ENCODE measurements at places on chromosomes 1 and 21.

- no peak for DNase-seq
Observed at GRCh38 chr21:34511787-34512455, at the start of gene KCNE1. KCNE1 (minus strand) TSS chr21:34512210; CDS start chr21:34449634, 62,576 bp downstream.

DNA sequence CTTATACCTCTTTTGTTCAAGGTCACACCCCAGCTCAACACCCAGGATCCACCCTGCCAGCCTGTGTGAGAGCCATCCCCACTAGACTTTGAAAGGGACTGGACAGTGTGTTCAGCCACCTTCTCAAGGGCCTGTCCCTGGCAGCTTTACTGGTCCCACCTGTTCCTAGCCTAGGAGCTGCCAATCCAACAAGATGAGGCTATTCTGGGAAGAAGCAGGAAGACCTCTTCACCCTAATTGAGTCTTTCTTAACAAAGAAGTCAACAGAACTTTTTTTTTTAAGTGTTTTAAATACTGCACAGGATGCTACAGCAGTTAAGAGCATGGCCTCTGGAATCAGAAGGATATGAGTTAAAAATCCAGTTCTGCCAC lies 95.8 kb upstream of the HOOK1 start:
- no peak for DNase-seq

DNA sequence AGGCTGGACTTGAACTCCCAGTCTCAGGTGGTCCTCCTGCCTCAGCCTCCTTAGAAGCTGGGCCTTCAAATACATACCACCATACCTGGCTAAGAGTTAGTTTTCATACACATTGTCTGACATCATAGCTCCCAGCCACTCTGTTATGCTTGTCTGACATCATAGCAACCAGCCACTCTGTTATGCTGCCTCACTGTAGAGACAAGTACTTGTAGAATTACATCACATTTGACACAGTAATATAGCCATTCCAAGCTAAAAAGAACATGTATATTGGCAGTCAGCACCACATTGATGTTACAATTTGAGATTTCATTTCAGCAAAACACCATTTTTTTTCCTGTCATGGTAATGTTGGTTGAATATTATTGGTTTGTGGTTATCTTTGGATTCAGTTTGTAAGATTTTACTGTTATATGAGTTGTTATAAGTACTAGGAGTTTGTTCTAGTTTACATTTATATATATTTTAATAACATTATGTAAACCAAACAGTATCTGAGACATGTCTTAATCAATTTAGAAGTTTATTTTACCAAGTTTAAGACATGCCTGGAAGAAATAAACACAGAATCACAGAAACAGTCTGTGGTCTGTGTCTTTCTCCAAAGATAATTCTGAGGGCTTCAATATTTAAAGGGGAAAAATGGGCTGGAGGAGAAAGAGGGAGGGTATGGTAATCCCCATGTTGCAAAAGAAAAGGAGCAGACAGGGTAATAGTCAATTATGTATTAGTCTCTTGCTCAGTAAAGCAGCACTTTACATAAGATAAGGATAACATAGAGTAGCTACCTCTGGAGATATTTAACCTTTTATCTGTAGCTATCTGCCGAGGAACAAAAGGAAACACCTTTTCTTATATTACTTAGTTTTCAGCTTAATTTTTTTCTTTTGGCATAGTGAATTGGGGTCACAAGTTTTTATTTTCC lies 43.0 kb downstream of the XPR1 start:
- no peak for DNase-seq

DNA sequence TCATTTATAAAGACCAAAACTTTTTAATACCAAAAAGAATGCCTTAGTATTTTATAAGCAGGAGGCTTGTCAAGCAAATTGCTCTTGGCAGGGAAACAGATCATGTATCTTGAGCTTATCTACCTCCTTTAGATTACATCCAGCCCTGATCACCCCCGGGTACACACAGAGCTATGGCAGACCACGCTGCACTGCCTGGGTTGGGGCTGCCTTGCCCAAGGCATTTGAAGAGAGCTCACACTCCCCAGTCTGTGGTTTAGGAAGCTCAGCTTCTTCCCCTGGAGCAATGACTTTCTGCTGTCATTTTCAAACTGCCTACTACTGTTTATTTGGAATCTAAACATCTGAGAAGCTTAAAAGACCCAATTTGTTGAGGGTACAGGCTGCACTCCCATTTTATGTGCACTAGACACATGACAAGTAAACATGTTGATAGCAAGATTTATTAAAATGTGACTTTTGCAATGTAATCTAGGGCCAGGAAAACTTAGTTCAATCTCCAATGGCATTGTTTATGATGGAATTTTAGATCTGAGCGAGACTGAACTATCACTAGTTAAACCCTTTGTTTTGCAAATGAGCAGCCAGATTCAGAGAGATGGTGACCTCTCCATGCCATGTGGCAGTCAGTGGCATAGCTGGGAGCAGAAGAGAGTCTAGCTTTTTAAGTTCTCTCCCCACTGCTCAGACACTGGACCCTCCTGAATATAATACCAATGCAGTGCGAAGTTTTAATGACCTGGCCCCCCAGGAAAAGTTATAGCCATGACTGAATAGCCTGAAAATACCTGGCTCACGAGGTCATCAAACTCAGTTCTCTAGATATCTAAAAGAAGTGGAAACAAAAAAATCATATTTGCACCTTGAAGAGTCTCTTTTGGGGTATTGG lies 214.9 kb downstream of the HLX start:
- no peak for DNase-seq

GRCh38 chr1:82042306-82043060 lies 241.7 kb downstream of the ADGRL2 start:
- no peak for DNase-seq

- DNase-seq: no peak
Observed at GRCh38 chr1:148158341-148159003, 6.4 kb upstream of the NBPF11 start.

DNA sequence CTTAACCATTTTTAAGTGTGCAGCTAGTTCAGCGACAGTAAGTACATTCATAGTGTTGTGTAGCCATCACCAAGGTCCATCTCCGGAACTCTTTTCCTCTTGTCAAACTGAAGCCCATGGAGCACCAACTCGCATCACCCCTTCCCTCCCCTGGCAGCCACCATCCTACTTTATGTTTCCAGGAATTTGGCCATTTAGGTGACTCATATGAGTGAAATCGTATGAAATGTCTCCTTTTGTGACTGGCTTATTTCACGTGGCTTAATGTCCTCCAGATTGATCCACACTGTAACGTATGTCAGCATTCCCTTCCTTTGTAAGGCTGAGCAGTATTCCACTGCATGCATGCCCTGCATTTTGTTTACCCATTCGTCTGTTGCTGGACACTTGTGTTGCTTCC lies 2.5 kb downstream of the COL6A2 start:
- DNase-seq: no peak

- DNase-seq: no peak
Observed at GRCh38 chr1:206678490-206678889, 6.2 kb upstream of the MAPKAPK2 start.

- DNase-seq: no peak
Observed at GRCh38 chr1:52640697-52641096, 7.7 kb downstream of the SHISAL2A start.

- DNase-seq: no peak
Observed at GRCh38 chr1:216210081-216210480, 213.2 kb downstream of the USH2A start.

- no peak for DNase-seq
Observed at GRCh38 chr1:39926820-39927219, 25.1 kb upstream of the MYCL start.

- no peak for DNase-seq
Observed at GRCh38 chr1:45787905-45788304, 15.5 kb upstream of the MAST2 start.

DNA sequence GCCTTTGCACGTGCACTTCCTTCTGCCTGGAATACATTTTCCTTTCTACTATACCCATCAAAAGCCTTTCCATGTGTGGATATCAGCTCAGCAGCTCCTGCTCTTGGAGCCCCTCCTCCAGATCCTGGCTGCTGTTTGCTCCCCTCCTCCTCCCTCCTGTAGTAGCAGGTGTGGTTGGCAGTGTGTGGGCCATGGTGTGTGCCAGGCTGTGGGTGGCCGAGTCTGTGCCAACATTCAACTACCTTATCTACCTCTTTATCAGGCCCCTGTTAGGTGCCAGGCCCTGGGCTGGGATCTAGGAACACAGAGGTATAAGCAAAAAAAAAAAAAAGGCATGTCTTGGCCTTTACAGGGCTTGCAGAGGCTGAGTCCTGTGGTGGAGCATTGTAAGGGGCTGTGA lies 180.6 kb upstream of the JUN start:
- DNase-seq: no peak

DNA sequence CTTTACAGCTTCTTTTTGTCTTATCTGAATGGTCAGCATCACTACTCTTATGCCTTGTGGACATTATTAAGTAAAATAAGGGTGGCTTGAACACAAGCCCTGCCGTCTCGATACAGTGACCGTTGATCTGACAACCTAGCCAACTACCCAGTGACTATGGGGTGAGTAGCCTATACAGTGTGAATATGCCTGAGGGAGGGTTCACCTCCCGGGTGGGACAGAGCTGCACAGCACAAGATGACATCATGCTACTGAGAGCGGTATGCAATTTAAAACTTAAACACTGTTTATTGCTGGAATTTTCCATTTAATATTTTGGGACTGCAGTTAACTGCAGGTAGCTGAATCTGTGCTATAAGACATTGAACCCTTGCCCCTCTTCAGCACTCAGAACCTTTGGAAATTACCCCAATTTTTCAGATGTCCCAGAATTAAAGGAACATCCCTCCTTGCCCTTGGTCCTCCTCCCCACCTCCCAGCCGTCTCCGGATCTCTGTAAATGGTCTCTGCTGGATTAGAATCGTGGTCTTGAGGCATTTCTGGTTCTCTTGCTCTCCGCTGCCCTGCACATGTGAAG lies 618.5 kb downstream of the PTPRU start:
- no peak for DNase-seq

DNA sequence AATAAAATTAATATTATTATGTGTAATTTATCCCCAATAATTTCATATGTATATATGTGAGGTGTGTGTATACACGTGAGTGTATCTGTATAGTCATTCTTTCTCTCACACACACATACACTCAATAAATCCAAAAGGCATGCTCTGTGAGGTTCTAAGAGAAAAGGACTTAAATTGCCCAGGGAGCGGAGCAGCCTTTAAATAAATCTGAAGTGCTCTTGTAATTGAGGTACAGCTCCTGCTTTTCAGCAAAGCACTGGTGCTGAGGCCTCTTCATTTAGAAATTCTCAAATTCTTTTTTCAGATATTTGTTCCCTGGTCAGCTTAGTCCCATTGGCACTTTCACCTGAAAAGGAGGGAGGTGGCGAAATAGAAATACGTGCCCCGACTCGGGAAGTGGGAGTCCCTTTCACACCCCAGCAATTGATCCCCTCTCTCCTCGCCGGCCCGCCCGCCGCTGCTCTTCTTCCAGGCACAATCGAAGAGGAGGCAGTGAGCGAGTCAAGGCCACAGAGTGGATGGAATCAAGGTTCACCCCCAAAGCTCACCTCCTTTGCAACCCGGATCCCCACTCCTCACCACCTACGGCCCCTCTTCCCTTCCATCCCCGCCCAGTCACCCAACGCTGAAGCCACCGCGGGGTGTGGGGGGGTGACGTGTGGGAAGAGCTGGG lies 944 bp downstream of the PLPPR5 start:
- DNase-seq: no peak

GRCh38 chr1:209767096-209767495 lies 11.2 kb downstream of the TRAF3IP3 start:
- no peak for DNase-seq

DNA sequence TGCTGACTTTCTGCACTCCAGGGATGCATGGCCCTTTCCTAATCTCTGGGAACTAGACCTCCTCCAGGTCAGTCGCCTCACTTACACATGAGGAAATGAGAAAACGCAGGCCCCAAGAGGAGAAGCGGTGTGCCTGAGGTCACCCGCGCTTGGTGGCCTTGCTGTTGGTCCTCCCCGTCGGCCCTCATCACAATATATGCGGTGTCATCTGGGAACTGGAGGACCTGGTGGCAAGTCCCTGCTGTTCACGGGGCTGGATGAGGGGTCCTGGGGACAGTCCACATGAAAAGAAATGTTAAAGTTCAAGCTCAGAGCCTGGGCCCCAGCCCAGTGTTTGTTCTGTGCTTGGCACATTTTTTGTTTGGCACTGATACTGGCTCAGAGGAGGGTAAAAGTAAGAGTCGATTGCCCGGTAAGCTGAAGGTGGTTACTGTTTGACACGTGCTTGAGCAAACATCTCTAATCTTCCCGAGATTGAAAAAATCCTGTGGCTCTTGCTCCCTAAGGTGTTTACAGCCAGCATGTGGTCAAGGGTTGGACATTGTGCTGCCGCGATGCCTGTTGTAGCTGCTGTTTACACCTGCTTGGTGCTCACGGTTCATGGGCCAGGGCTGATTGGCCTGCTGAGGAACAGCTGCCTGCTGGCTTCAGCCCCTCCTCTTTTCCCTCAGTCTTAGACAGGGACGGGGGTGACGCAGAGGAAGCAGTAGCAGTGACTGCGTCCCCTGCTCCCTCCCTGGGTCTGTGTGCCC lies 5.2 kb downstream of the COQ8A start:
- DNase-seq: no peak

DNA sequence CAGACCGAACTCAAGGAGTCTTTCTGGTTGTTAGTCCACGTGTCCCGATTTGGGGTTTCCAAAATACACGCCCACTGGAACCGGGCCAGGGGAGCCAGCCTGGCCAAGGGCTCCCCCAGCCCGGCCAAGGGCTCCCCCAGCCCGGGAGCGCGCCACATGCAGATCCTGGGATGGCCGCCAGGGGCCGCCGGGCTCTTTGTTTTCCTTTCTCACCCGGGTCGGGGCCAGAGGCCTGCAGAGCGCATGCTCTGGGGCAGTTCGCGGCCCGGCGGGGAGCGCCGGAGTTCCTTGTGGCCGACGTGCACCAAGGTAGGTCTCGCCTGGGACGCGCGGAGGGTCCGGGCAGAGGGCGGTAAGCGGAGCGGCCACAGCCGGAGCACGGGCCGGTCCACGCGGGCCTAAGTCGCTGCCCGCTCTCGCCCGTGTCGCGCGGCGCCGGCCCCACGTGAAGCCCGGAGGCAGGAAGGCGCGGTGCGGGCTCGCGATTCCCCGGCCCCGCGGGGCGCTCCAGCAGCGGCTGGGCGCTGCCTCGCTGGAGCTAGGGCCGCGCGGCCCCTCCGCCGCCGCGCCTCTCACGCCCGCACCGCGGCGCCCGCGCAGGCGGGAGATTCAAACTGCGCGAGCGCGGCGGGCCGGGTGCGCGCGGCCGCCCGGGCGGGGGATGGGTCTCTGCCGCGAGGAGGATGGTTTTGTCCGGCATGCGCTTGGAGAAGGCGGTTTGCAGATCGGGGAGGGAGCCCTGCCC lies 12.3 kb downstream of the RCC1 start:
- DNase-seq: peak; percentile 89

DNA sequence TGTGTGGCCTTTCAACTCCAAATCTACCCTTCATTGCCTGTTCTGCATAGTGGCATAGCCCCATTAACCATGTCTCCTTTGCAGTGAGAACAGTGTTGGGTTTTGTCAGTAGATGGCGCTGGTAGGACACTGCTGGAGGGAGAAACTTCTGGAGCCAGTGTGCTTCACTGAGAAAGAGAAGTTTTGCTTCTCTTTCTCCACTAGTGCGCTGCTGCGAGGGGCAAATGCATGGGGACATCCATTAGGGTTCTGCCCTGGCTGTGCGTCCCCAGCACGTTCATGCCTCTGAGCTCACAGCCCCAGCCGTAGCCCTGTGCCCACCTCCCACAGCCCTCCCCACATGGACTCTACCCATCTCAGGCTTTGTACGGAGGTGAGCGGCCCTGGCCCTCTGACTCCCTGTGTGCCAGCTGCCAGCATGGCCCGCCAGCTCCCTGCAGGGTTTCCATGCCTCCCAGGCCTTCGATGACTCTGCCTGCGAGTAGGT lies 53.1 kb downstream of the RIMS3 start:
- peak; percentile 55 for DNase-seq

- DNase-seq: no peak
Observed at GRCh38 chr1:67134695-67135094, at the start of gene C1orf141. C1orf141 (minus strand) TSS chr1:67134970; CDS start chr1:67127240, 7,730 bp downstream.

- no peak for DNase-seq
Observed at GRCh38 chr21:42375966-42376337, 9.6 kb upstream of the TFF1 start.
